Osteoblast (primary cell): ENCODE measurements at places on chromosomes 12 and 14. TPM values are rescaled to one million over a fixed set of nuclear protein-coding genes. Genes with fewer than 3 reads are reported as not detected.

DNA sequence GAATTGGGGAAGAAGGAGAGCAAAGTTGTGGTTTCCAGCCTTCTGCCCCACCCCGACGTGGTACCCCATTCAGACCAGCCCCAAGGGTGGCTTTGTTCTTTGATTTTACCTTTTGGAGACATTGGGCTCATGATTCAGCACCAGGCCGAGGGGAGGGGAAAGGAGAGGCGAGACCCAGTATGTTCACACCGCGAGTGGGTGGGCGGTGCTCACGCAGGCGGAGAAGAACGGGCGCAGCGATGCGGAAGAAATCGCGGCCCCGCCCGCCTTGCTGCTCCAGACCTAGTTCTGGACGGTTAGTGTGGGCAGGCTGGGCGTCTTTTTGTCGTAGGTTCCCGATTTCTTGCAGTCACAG lies 963 bp downstream of the ATL1 start:
- no peak for DNase-seq

DNA sequence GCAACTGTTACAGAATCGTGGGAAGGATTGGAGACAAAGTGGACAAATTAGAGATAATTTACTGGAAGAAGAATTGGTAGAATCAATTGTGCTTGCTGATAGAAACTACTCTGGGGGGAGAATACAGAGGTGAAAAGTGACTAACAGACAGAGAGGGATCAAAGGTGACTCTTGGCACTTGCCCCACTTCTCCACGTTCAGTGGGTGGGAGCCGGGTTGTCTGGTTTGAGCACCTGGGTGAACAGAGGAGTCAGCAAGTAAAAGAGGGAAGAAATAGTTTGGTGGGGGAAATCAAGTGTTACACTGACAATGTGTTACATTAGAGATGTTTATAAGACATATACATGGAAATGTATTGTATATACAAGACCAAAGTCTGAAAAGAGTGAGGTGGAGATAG lies 69.1 kb downstream of the PPP2R5E start:
- no peak for DNase-seq

- DNase-seq, result no peak
Observed at GRCh38 chr14:94821705-94822104, 51.8 kb upstream of the GSC start.

DNA sequence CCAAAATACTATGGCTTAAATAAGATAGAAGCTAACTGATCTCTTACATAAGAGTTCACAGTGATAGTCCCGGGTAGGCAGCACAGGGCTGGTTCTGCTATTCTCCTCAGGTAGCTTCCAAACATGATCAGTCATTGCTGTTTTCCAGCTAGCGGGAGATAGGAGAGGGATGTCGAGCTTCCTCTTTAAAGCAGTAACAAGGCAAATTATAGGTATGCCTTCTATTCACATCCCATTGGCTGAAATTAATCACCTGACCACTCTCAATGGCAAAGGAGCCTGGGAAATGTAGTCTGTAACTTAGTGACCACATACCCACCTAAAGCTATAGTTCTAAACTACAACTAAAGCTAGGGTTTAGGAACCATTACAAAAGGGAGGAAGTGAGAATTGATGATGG lies 34.5 kb upstream of the VRK1 start:
- peak; percentile 77 for DNase-seq

DNA sequence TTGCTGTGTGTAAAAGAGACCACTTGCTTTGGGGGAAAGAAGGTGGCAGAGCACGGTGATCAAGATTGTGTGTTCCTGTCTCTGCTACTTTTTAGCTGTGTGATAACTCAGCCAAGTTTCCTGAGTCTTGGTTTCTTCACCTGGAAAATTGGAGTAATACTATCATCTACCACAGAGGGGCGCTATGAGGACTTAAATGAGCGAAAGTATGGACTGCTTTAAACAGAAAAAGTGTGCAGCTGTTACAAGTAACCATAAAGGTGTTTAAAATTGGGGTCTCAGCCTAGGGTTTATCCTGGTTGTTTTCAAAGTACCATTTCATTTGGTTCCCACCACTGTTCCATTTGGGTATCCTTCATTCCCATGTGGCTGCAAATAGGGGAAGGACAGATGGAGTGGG lies 65.9 kb upstream of the WSCD2 start:
- no peak for DNase-seq

- DNase-seq, result no peak
Observed at GRCh38 chr14:57797160-57797559, 68.7 kb downstream of the SLC35F4 start.

GRCh38 chr12:91622981-91623380 lies 440.4 kb upstream of the DCN start:
- no peak for DNase-seq

- DNase-seq, result no peak
Observed at GRCh38 chr12:56408799-56409417, 40.3 kb downstream of the TIMELESS start.

DNA sequence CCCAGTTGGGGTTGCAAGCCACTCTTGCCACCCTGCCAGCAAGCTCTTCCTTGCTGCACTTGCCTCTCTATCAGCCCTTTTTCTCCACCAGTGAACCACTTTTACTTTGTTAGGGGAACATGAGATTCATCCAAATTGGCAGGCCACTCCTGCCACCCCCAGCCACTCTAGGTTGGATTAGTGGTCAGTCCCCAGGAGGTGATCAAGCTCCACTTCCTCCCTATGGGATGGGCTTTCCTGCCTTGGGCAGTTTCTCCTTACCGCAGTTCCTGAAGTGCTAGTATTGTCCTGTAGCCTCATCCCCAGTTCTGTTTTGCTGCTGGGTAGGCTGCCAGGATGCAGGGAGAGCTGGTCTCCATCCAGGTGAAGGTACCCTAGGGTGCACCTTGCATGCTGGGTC lies 104.5 kb downstream of the ALG10 start:
- DNase-seq, result no peak

- DNase-seq, result peak; percentile 96
Observed at GRCh38 chr12:57175428-57176138, 28.2 kb upstream of the LRP1-AS start.

GRCh38 chr12:111448266-111448830 lies 42.6 kb downstream of the SH2B3 start:
- DNase-seq, result peak; percentile 31

DNA sequence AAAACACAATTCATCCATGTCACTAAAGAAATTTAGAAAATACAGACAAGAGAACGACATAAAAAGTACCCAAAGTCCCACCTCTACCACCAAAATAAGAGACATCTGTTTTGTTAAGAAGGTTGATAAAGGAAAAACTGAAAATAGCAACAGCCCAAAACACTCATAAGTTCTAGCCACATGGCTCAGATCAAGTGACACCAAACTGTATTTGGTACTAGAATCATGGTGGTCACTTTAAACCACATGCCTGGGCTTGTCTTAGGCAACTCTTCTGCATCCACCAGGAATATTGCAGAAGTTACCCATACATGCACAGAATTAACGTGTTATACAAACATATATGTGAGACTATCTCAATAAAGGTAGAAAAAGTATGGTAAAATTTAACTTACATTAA lies 78.2 kb upstream of the GTF2A1 start:
- no peak for DNase-seq

- peak; percentile 86 for DNase-seq
Observed at GRCh38 chr14:99684410-99684934, 374 bp downstream of the CYP46A1 start.

DNA sequence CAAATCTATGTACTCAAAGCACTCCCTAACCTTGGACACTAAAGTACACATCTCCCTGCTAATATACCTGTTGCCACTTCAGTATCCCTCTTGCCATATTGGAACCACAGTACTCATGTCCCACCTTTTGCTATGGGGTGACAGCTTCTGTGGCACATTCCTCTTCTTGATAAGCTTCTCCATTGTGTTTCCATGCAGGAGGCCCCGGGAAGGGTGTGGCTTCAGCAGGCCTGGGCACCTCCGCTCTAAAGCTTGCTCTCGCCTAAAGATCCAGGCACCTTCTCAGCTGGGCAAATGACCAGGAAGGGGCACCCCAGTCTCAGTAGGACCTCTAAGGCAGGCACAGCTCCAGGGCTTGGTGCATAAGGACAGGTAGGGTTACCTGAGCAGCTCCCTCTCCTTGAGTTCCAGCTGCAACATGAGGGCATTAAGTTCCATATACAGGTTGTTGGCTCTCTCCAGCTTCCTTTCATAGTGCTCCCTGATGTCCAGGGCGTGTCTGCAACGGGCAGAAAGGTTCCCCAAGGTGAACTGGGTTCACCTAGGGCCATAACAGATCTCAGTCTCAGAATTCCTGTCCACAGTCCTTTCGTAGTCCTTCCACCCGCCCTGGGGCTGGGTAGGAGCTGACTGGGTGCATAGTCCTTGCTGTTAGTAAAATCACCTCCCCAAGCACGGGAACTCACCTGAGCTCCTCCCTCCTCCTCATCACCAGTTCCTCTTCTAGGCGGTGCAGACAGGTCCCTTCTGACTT lies 15.9 kb downstream of the MAP3K12 start:
- peak; percentile 3 for DNase-seq

- no peak for DNase-seq
Observed at GRCh38 chr14:80504781-80505180, 293.5 kb upstream of the DIO2 start.

GRCh38 chr14:62097072-62097471 lies 334.9 kb downstream of the SNAPC1 start:
- no peak for DNase-seq

DNA sequence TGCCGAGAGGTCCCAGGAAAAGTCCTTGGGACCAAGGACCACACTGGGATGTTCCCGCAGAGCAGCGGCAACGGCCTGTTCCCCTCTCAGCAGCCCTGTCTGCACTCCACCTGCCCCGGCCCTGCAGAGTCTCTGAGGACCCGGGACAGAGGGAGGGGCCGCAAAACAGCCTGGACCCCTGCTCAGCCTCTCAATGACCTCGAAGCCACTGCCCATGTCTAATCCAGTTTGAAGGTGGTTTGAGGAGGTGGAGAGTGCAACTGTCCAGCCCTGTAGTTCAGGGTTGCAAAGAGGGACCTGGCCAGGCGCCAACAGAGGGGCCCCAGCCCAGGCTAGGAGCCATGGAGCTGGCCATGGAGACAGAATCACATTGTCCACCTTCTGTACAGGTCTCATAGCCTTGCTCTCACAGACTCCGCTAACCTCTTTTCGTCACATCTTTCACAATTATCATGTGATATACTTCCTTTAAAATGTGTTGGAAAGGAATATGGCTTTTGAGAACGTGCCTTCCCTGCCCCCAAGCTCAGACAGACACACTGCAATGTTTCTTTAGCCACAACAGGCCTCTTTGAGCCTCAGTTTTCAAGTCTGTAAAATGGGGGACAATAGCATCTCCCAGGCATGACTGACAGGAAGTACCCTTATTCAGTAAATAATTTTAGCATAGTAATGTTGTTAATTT lies 49.3 kb downstream of the ACTN1 start:
- no peak for DNase-seq

DNA sequence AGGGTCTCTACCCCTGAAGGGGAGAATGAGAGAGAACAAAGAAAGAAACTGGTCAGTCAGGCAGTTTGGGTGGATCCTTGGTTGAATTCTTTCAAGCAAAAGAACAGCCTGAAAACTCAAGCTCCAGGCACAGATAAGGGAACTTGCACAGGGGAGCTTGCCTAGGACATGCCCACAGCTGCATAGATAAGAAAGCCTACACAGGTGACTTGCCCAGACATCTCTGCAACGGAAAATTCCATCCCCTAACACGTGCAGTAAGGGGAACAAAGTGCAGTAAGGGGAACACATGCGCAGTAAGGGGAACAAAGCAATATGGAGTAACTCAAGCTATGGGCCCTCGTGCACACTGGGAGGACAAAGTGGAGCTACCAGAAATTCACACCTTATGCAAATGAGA lies 540.1 kb upstream of the MIS18BP1 start:
- no peak for DNase-seq

DNA sequence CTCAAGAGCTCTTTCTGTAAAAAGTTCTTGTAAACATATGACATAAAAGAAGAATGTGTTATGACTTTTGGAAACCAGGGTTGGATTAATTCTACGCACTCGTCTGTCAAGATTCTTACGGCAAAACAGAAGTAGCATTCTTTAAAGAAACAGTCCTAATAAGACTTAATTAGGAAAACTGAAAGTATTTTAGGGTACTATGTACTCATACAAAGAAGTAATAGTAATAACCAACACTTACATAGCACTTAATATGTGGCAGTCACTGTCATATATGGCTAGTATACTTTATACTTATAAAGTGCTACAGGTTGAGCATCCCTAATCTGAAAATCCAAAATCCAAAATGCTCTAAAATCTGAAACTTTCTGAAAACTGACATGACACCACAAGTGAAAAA lies 72.9 kb upstream of the ST8SIA1 start:
- no peak for DNase-seq

GRCh38 chr12:20144341-20144740 lies 224.0 kb upstream of the PDE3A start:
- no peak for DNase-seq

DNA sequence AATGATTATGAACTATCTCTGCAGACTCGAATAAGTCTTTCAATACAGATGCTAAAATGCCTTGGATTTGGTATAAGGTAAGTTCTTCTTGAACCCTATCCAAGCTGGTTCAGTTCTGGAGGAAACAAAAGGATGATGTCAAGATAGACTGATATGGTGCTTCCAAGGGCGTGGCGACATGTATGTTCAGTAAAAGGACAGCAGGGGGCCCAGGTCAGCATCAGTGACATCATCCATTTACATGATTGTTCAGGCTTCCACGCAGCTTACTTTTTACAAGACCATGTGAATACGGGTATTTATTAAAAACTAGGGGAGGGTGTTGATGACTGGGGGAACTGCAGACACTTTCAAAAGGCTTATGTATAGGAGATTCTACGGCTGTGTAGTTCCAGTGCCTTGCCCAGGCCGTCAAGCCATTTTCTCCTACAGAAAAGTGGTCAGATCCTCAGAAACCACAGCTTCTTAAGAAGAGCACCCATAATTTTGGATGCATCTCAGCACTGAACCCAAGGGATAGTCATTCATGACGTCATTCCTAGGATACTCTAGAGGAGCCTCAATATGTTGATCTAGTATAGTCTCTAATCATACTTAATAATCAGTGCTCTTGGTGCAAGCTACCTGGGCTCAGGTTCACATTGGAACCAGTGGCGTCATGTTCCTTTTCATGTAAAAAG lies 527.7 kb downstream of the FUT8 start:
- no peak for DNase-seq

- DNase-seq, result no peak
Observed at GRCh38 chr14:53605562-53605961, 351.1 kb downstream of the BMP4 start.

- no peak for DNase-seq
Observed at GRCh38 chr12:68508576-68508975, 102.1 kb upstream of the RAP1B start.

Gene ACSM4
- not detected in 2 replicates for total RNA-seq

Gene CHFR
- 54.8 and 55.0 TPM in 2 replicates for total RNA-seq

Gene CEP128
- 5.4 and 7.7 TPM in 2 replicates for total RNA-seq

Gene FGF6
- not detected in 2 replicates for total RNA-seq

Gene PITPNM2
- 3.3 and 6.5 TPM in 2 replicates for total RNA-seq

Gene C12orf50
- under 0.01 TPM in 1 of 2 replicates, not detected in the other for total RNA-seq

Gene TAS2R8
- total RNA-seq, result under 0.01 and 0.36 TPM in 2 replicates

Gene RHOJ
- 3.8 and 4.3 TPM in 2 replicates for total RNA-seq
